Stimulated activated CD4-positive, alpha-beta T cell treated with anti-CD3 and anti-CD28 coated beads, Interleukin-15, amount 100 ng/mL, for 24 hours (primary cell): ENCODE measurements at places on chromosomes 7 and 10.

GRCh38 chr10:102504179-102504975 lies 605 bp downstream of the SUFU start:
- peak; percentile 58 for DNase-seq

GRCh38 chr10:62390497-62391176 lies 16.5 kb downstream of the ZNF365 start:
- no peak for DNase-seq

GRCh38 chr7:140214075-140214684 lies 37.4 kb upstream of the KDM7A start:
- peak; percentile 28 for DNase-seq

DNA sequence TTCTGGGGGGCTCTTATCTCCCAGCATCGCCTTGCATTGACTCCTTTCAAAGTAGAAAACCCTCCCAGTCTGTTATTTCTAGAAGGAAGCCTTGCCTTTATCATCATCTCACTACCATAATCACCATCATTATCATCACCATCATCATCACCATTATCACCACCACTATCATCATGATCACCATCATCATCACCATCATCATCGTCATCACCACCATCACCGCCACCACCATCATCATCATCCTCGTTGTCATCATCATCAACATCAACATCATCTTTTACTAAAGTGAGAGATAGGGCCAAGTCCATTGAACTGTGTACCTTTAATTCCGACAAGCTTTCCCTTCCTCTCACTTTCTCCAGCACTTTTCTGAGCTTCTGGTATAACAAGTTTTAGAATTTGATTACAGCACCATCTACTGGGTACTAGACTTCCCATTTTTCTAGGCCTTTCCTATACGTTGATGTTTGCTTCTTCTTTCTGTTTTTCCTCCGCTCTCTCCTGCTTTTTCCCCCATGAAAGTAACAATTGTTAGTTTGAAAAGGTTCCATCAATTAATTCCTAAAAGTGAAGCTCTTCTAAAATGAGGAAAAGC lies 226.4 kb downstream of the BUB3 start:
- DNase-seq, result no peak

DNA sequence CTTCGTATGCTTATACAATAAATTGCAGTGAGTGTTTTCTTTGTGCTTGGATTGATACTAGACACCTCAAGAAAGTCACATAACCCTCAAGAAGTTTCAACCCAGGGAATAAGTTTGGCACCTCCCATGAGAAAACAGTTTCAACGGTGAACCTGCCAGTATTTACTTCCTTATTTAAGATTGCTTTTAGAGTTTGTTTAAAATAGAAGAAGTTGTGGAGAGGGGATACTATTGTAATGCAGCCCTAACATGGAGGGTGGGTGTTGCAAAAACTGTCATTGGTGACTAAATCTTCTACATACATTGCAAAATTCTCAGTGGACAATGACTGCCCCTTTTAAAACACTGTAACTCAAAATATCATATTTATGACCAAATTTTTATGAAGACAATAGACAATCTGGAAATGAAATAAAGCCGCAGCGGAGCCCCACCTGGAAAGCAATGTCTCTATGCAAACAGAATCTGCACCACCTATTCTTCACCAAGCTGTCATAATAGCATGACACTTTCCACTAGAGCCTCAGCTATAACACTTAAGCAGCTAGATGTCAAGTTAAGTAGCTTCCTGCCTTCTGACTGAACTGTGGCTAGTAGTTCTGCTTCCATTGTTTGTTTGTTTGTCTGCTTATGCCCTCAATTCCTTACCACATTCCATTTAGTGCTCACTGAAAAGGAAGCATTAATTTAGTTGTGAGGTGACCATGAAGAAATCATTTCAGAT lies 98.2 kb downstream of the MDFIC start:
- no peak for DNase-seq

- no peak for DNase-seq
These were observed 62.8 kb downstream of the TACC2 start for GRCh38 chr10:122051609-122052385.

- DNase-seq, result no peak
These were observed 92.0 kb upstream of the BMPER start for GRCh38 chr7:33813331-33813730.

DNA sequence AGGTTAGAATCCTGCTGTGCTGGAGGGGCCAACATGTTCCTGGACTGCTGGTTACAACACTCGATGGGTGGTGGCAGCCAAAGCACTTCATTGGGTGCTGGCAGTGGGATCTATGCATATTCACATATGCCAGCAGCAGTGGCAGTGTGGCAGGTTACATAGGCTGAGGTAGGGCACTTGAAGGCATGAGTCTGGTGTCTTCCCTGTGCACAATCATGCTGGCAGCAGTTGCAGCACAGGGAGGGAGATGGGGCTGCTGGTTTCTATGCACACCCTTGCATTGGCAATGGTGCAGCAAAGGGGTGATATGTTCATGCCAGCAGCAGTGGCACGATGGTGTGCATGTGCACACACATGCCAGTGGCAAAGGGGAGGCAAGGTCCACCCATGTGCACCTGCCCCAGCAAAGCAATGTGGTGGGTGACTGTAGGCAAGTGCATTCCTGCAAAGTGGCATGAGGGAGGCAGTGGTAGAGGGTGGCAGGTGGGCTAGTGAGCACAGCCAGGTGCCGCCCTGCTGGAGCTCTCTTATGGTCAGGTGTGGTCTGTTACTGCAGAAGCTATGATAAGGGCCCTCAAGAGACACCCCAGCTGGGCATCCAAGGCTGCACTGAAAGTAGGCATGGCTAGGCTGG lies 356.2 kb upstream of the STEAP1 start:
- no peak for DNase-seq

DNA sequence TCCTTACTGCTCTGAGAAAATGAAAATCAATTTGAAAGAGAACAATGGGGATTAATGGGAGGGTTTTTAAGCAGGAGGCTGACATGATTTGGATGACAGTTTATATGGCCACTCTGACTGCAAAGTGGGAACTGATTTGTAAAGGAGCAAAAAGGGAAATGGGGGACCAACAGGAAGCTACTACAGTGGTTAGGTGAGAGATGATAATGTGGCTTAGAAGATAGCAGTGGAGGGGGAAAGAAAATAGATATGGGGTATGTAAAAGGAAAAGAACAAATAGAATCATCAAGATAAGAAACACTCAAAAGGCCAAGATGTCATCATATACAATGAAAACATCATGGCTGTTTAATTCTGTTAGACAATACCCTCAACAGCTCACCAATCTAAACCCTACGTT lies 177.5 kb downstream of the ANK3 start:
- DNase-seq, result no peak

GRCh38 chr7:82624337-82624736 lies 180.8 kb upstream of the CACNA2D1 start:
- DNase-seq, result no peak
